K562 (cell line): ENCODE measurements at places on chromosomes 12 and 14.

- DNase-seq = no peak
Measured at GRCh38 chr14:76666746-76667145, 94.5 kb upstream of the VASH1 start.

- DNase-seq = no peak
Measured at GRCh38 chr14:55240526-55241178, 30.6 kb upstream of the FBXO34 start.

DNA sequence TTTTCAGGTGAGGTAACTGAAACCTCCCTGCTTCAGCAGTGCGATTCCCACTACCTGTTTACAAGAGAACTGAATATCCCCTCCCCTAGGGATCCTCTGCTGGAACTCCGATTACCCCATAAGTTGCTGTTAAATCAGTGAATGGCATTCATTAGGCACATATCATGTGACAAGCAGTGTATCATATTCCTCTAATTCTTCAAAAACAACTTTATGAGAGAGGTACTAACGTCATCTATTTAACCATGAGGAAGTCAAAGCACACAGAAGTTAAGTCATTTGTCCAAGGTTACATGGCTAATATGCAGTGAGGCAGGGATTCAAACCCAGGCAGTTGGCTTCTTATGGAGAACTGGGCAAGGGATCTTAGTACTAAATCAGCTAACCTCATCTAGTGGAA lies 43.9 kb upstream of the PCED1B start:
- no peak for DNase-seq

DNA sequence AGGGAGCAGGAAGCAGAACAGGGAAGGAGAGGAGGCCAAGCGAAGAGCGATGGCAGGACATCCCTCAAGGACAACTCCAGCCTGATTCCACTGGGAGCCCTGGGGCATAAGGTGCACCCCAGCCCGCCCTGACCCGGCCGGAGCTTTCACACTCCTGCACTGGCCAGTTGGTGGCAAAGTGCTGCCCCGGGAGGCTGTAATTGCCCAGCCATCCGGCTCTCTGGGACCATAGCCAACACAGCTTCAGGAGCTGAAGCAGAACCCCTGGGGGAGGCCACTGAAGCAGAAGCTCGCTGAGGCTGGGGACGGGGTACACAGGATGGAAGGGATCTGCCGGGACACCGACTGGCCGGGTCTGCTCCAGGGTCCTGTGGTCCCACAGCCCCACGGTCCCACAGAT lies 41.9 kb upstream of the BEGAIN start:
- DNase-seq = no peak

DNA sequence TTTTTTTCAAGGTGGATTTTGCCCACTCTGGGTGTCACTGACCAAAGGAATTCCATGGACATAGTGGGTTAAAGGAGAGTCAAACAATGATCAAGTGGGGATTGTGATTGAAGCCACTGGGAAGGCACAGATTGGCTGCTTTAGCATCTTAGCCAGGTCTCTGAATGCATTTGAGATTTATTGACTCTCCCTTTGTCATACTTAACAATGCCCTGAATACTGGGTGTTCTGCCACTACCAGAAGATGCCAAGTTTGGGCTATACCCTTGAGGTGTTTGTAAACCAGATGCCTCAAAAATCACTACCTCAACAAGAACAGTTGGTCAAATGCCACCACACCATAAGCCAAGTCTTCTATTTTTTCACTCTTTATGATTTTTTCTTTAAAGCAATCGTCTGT lies 114.8 kb downstream of the GTF2A1 start:
- no peak for DNase-seq

GRCh38 chr14:58216544-58216943 lies 16.6 kb downstream of the ACTR10 start:
- DNase-seq = no peak

GRCh38 chr14:106556665-106557289 lies 1030.4 kb downstream of the TMEM121 start:
- DNase-seq = peak; percentile 33

DNA sequence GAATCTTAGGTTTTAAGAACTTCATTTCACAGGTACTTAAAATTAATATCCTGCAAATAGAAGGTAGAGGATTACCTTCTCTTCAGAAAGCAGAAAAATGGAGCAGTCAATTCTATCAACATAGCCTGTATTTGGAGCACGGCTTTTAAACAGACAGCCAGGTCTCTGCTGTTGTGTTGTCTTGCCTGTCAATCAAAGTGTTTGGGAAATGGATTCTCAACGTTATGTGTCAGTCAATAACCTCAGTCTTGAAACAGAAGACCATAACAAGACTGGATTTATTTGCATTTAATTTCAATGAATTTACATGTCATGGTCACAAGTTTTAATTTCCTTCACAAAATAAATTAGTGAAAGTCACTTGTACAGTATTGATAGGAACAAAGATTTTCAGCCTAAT lies 51.9 kb upstream of the KRR1 start:
- no peak for DNase-seq

DNA sequence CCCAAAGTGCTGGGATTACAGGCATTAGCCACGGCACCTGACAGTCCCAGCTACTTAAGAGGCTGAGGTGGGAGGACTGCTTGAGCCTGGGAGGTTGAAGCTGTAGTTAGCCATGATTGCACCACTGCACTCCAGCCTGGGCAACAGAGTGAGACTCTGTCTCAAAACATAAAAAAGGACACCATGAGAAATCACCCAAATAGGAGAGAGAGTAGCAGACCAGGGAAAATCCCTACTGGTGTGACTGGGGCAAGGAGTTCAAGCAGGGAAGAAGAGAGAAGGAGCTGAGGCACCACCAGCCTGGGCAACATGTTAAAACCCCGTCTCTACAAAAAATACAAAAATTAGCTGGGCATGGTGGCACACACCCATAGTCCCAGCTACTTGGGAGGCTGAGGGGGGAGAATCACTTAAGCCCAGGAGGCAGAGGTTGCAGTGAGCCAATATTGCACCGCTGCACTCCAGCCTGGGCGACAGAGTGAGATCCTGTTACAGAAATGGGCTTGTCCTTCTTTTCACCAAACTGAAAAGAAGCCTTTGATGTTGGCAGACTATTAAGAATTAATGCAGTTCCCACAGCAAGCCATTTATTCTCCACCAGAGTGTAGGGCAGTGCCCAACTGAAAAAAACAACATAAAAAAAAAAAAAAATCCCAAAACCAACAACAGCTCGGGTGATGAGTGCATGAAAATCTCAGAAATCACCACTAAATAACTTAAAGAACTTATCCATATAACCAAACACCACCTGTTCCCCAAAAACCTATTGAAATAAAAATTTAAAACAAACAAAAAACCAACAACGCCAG lies 4.5 kb upstream of the SRSF9 start:
- DNase-seq = no peak

- no peak for DNase-seq
Measured at GRCh38 chr12:53740130-53740491, 11.7 kb downstream of the CISTR start.

- DNase-seq = peak; percentile 8
Measured at GRCh38 chr12:29309320-29309902, 71.6 kb downstream of the ERGIC2 start.

DNA sequence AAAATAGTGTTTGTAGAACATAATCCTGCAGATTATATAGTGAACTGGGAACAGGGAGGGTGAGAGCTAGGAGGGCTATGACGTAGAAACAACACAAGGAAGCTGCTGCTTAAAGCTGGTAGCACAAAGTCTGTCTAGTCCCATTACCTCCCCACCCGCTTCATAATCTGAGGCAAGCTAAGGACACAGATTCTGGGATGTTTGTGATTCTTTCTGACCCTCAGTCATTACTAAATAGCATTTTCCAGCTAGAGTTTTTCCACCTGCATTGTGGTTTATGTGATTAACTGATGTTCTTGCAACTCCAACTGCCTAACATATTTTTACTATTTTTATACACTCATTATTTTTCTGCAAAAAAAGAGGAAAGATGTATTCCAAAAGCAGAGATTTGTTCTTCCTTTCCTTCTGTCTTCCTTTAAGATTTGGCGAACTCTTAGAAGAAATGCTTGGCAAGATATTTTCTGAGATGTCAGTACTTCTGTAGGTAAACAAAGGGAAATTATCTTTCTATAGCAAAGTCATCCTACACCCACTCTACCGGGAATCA lies 293.2 kb upstream of the FAR2 start:
- DNase-seq = no peak

DNA sequence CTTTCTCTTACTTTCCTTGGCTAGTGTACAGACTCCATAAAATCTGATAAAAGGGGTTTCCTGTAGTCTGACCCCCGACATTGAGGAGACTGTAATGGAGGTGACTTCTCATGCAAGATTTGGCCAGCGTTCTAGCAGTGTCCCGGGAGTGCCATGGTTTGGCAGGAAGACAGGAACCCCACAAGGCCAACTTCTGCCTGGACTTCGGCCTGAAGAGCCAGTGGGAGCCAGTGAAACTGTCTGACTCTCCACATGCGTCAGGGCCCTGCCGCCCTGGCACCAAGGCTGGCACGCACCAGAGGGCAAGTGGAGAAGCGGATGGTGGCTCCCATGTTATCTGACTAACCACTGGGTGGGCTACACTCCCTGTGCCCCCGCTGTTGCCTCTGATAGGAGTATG lies 70.5 kb downstream of the TMEM260 start:
- no peak for DNase-seq

GRCh38 chr14:76067536-76067935 lies 82.0 kb downstream of the IFT43 start:
- DNase-seq = no peak

GRCh38 chr14:95386536-95387095 lies 66.9 kb upstream of the CLMN start:
- DNase-seq = no peak

GRCh38 chr14:75298187-75298965 lies 19.7 kb downstream of the FOS start:
- no peak for DNase-seq

DNA sequence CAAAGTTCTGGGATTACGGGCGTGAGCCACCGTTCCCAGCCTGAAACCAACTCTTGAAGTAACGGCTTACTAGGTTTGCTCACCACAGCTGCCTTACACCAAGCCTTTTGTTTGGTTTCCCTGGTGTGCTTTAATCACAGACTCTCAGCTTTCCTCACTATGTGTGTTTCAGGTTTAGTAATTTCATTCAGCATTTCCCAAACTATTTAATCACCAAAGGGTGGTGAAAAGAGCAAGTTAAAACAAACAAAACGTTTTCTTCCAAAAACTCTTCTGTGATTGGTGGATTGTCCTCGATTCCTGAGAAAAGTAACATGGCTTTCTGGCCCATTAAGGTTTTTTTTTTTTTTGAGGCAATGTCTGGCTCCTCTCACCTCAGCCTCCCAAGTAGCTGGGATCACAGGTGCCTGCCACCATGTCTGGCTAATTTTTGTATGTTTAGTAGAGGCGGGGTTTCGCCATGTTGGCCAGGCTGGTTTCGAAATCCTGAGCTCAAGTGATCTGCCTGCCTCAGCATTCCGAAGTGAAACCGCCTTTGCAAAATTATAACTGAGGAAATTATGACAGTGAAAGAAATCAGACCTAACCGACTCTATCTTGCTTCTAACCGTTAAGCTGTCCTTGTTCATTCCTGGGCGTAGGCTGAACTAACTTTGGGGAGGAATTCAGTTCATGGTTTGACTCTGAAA lies 1.5 kb upstream of the ZFYVE26 start:
- no peak for DNase-seq

DNA sequence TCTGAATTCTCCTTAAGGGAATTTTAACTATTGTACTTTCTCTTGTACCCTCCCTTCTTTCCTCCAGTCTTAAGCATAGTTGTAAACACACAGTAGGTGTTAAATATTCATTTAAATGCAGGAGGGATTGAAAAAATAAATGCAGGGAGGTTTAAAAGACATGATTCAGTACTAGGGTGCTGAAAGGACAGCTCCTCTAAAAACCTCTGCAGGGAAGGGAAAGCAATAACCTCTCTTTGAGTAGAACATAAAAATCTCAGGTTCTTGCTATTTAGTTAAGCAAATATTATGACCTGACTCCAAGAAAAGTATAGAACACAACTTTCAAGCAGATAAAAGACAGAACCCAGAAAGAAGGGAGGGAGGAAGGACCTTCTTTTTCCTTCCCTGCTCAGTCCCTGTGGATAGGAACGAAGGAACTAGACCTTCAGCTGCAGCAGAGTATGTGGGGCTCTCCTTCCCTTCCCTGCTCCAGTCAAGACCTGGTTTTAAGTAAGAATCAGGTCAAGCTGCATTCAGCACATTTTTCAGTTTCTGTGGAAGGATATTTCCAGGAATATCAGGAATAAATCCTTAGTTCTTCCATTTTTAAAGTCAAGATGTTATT lies 4.7 kb downstream of the MAP3K9 start:
- DNase-seq = no peak

GRCh38 chr14:30445852-30446251 lies 113.1 kb upstream of the G2E3 start:
- no peak for DNase-seq

DNA sequence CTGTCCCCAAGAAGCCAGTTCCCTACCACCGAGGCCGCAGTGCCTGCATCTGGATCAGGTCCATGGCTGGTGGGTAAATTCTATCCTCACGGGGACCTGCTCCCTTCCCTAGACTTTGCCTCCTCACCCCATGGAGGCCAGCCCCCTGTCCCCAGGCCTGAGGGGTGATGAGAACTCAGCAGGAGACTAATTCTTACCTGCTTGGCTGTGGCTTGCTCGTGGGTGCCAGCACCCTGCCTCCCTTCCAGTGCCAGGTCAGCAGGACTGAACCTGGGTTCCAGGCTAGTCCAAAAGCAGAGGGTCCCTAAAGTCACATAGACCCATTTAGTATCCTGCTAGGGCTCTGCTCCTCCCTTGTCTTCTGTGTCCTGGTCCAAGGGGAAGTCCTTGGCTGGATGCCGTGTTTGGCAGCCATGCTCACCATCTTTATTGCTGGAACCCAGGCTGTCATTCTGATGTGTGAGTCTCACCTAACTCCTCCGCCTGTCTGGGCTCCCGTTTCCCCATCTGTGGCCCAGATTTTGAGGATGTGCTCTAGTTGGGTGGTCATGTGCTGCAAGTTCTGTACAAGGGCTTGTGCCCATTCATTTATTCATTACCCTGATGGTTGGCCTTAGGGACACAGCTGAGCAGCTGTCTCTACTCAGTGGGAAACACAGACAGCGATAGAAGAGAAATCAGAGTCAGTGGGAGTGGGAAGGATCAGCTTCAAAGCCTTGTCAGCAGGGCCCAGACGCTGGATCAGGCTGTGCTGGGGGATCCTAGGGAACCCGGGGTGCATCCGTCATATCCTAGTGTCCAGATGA lies 949 bp downstream of the PLBD2 start:
- DNase-seq = no peak

GRCh38 chr12:46357438-46358324 lies 14.9 kb downstream of the SLC38A2 start:
- no peak for DNase-seq

DNA sequence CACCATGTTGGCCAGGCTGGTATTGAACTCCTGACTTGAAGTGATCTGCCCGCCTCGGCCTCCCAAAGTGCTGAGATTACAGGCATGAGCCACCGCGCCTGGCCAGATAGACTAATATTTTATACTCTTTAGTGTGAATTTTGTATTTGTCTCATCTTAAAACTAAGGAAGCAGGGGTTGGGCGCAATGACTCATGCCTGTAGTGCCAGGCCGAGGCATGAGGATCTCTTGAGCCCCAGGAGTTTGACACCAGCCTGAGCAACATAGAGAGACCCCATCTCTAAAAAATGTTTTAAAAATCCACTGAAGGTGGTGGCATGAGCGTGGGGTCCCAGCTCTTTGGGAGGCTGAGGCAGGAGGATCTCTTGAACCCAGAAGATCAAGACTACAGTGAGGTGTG lies 9.0 kb downstream of the DYNC1H1 start:
- no peak for DNase-seq
